Activated T-cell treated with anti-CD3 and anti-CD28 coated beads, Interleukin-2, amount 50 U/mL, for 72 hours (primary cell): ENCODE measurements at places on chromosomes 5 and 9.

DNA sequence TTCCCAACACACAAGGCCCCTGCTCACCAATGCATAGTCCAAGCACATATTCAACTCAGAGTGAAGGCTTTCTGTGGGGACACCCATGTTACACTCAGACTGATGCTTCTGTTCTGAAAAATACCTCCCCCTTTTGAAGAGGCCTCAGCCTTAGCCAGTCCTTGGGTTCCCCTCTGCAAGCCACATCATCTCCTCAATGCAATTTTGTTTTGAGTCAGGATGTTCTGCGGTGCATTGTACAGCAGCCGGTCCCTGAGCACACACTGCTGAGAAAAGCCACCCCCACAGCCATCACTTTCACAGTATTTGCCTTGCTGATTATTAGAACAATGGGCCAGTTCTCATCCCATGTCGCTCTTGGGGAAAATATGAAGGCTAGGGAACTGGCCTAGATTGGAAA lies 241.2 kb downstream of the FAM114A2 start:
- no peak for DNase-seq

DNA sequence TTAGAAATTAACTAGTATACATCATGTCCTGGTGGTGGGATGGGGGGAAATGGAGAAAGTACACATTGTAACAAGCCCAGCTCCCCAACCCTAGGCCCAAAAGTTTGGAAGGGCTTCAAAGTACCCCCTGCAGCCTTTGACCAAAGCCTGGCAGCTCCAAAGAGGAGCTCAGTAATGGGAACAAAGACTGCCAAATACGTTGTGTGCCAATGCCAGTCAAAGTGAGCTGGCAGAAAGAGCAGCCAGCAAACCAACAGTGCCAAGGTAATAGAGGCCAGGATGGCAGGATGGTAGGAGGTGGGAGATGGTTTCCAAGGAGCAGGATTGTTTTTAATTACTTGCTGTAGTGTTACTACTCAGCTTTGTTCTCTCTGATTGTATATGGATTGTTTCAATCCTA lies 248.3 kb downstream of the COX7C start:
- DNase-seq = no peak

DNA sequence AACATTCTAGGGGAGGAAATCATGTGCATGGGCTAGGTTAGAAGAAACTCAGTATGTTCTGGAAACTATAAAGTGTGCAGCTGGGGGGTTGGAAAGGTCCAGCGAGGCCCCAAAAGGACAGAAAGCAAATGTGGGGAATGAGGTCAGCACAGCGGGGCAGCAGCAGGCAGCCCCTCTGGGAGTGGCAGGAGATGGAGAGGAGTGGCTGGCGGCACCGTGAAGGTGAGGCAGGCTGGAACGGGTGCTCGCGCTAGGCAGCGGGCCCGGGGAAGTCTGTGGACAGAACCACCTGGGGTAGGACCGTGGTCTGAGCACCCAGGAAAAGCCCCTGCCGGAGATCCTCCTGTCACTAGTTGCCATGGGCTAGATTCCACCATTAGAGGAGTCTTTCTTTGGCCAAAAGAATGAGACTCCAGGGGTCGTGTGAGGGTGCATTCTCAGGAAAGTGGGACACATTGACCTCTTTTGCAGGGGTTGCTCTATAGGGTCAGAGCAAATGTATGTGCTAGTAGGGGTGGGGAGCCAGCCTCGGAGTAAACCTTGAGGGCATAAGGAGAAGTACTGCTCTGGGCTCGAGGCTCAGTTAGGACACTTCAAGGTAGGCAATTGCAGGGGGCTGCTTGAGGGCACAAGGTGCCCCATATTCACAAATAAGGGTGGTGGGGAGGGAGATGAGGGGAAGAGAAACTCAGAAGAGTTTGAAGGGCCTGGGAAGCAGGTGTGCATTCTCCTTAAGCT lies 61.2 kb downstream of the IL6ST start:
- DNase-seq = no peak

DNA sequence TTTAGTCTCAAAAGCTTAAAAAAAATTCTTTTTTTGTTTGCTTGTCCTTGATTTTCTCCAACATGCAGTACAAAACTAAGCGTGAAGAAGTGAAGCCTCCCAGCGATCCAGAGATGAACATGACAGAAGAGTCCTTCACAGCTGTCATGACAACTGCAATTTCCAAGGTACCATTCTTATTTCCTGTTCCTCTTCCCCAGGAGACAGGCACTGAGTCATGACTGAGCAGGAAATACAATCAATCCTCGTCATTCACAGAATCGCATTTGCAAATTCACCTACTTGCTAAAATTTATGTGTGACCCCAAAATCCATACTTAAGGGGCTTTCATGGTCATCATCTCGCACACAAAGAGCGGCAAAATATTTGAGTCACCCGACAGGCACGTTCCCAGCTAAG lies 77.3 kb downstream of the SLC1A1 start:
- no peak for DNase-seq

DNA sequence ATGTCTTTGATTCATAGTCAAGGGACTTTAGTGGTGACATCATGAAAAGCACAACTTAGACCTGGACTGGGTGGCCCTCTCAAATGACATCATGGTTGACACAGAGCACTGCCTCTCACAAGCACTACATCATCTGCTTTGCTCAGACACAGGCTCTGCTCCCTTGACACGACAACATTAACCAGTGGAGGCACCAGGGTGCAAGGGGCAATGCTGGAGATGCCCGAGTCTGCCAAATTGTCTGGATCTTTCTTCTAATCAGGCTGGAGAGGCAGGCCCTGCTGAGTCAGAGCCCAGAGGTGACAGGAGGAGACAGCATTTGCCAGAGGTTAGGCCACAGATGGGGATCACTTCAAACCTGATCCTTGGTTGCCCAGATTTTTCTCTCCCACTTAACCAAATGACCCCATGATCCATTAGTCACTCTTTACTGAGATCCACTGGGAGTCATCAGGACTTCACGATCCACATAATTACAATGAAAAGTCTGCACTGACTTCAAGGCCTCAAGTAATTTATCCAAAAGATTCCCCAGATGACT lies 174.4 kb downstream of the SLIT3 start:
- DNase-seq = no peak

DNA sequence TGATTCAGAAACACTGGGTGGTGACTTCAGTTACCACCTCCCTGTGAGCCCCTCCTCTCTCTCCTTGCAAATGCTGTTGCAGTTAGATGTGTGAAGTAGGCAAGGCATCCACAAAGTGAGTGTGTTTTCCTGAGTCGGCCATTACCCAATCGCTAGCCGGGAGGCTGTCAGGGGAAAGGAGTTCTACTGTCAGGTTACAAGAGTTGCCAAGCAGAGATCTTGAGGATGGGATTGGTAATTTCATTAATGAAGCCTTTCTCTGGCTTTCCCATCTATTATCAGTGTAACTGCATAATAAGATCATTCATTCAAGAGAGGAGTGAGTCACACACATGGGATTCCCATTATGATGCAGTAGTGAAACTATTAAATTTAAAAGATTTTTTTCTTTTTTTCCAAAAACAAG lies 106.9 kb downstream of the GLDC start:
- no peak for DNase-seq

DNA sequence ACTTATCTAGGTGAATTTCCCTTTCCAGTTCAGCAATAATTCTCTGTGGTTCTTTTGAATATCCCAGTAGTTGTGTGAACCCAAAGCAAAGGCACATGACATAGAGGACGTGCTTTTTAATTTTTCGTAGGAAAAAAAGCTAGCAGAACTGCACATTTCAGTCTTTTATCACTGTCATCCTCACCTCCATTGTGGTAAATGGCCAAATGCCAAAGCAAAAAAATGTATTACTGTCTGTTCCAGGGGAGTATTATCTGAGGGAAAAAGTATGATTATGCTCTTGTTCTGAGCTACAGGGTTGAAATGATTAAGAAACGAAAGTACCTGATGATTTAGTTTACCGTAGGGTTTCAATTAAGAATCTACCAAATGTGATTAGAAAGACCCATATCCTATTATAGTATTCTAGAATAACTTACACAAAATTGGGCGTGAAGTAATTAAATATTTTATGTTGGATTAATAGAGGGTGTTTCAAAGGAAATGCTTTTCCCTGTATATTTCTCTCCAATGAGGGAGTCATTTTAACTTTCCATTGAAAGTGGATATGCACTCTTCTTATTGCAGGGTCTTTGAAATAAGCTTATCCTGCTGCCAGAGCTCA lies 62.7 kb downstream of the CAVIN4 start:
- DNase-seq = no peak

- DNase-seq = no peak
Observed at GRCh38 chr5:159017786-159018185, 81.9 kb downstream of the EBF1 start.

GRCh38 chr9:133080161-133080560 lies 18.4 kb downstream of the CEL start:
- no peak for DNase-seq

DNA sequence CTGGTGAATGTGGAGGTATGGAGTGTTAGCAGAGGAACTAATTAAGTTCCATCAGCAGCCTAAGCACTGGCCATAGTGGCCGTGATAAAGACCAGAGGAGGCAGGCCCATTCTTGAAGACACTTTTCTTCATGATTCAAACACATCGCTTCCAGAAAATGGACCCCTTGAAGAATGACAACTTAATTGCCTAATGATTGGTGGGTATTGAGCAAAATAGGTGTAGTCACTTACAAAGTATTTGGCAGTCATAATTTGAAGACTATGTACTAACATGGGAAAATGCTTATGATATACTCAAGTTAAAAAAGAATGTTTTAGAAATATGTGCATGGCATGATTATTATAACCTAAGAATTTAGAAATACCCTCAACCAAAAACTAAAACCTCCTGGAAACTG lies 44.8 kb downstream of the MEGF10 start:
- DNase-seq = no peak

- DNase-seq = no peak
Observed at GRCh38 chr5:178274781-178275537, 42.4 kb upstream of the PHYKPL start.

DNA sequence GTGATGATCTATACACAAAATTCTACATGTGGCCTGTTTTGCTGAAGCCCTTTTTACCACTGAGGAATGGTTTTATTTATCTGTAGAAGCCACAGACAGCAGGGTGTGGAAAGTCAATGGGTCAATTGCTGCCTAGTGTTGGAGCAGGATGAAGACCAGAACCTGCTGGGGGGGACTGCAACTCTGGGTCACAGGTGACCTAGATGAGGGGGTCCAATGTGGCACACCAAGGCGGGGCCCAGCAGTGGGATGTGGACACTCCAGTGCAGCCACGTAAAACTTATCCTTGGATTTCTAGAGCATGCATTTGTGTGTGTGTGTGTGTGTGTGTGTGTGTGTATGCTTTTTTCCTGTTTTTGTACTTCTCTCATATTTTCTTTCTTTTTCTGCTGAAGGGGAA lies 147.5 kb upstream of the PHYKPL start:
- no peak for DNase-seq

GRCh38 chr5:639253-639530 lies 27.1 kb downstream of the CEP72 start:
- DNase-seq = no peak

DNA sequence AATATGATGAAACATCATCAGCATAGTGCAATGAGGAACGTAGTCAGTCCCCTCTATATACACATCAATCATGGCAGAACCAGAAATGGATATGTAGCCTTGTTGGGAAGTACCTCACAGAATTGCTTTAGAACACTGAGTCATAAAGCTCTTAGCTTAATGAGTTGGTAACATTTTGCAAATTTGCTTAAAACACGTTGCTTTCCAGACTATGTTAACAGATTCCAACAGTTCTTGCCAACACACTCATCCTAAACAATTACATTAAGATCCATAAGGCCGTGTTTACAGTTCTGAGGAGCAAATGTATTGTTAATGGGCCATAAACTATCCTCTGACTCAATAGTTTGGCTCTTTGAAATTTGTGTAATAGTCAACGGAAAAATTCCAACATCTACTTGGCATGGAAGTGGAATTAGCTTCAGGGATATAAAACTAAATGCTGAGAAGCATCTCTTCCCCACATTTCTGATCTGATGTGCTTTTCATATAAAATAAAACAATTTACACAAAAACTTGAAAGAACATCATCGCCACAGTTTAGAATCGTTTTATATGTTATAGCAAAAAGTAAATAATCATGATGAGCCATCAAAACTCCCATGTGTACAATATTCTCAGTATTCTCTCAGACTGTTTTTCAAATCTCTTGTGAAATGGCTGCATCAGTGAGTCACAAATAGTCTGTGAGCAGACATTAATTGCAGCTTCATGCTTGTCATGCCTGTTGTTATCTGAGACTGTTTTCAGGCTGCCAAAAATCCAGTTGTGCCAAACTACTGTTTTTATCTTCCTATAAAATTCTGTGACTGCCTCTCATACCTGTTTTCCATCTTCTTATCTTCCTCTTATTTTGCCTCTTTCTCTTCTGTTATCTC lies 291.9 kb downstream of the COX7C start:
- no peak for DNase-seq

GRCh38 chr5:138180183-138180782 lies 1.4 kb downstream of the KIF20A start:
- peak; percentile 11 for DNase-seq

DNA sequence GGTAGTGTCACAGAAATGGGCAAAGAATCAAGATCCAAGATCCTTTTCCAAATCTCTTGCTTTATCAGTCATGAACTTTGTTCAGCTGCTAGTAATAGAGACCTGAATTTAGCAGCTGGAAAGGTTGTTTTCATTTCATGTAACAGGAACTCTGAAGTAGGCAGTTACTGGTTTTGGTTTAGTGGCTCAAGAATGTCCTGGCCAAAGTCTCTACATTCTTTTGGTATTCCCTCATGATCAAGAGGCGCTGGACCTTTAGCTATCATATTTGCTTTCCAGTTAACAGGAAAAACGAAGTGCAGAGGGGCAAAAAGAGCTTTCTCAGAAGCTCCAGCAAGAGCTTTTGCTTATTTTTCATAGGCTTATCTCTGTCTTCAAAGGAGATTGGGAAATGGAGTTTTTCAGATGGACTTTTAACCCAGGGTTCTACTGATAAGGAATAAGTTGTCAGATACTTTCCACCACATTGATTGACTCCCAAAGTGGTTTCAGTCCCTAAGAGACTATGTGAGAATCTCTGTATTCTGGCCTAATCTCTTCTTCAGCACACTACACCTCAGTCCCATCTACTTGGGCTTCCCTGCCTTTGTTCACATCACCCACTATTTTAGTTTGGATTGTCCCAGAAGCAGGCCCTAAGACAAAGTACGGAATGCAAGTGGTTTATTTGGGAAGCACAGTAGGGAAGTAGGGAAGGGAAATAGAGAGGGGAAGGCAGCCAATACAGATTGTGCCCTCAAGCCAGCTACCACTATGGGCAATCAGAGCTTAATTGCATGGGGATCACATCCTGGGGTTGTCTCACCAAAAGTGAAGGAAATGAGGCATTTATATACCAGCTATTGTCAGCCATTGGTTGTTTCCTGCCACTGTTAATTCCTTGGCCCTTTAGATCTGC lies 359.3 kb downstream of the LRRC70 start:
- DNase-seq = no peak

DNA sequence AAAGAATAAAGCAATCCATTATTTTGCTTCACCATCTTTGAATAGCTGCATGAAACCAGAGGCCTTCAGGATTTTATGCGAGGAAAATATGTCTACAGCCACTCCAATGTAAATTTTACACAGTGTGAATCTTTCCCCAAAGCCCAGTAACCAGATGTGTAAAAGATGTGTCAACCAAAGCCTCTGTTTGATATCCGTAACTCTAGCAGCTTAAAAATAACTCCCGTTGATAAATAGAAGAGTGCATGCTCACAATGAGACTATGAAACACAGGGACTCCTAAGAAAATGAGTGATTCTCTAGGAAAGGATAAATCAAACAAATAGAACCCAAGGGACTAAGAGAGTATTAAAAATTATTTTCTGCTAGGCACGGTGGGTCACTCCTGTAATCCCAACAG lies 60.0 kb upstream of the NPR3 start:
- DNase-seq = no peak

- peak; percentile 94 for DNase-seq
Observed at GRCh38 chr9:33024966-33025571, at the start of gene DNAJA1. Gene DNAJA1, plus strand, starts transcription at chr9:33025273. Its CDS starts 1,212 bp downstream, at chr9:33026485.

GRCh38 chr9:91113016-91113415 lies 248.7 kb downstream of the AUH start:
- DNase-seq = no peak
